ENCODE measurements at places on chromosomes 6 and 20.

- DNase-seq: no peak
These were observed 1.3 kb upstream of the SLC17A1 start for GRCh38 chr6:25833136-25833535.

- no peak for DNase-seq
These were observed 121.7 kb upstream of the EXOC2 start for GRCh38 chr6:814378-815347.

- no peak for DNase-seq
These were observed 1177.9 kb downstream of the GRIK2 start for GRCh38 chr6:102571236-102571908.

DNA sequence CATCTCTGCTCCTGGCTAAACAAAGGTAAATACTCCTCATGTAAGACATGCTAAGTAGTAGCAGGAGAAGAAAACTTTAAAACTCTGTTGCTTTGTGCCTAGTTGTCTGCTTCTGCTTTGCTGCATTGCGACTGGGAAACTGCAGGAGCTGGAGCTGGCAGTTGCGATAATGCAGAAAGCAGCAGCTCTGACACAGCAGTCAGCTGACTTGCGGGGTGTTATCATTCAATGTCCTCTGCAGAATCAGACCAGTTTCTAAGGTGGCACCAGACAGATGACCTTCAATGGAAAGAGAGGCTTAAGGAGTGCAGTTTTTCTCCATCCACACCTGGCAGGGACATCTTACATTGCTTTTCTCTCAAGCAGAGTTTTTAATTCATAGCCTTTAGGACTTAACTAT is 69.9 kb upstream of the SOX4 start:
- DNase-seq: no peak

- no peak for DNase-seq
These were observed 40.2 kb downstream of the TOP1 start for GRCh38 chr20:41068806-41069205.

DNA sequence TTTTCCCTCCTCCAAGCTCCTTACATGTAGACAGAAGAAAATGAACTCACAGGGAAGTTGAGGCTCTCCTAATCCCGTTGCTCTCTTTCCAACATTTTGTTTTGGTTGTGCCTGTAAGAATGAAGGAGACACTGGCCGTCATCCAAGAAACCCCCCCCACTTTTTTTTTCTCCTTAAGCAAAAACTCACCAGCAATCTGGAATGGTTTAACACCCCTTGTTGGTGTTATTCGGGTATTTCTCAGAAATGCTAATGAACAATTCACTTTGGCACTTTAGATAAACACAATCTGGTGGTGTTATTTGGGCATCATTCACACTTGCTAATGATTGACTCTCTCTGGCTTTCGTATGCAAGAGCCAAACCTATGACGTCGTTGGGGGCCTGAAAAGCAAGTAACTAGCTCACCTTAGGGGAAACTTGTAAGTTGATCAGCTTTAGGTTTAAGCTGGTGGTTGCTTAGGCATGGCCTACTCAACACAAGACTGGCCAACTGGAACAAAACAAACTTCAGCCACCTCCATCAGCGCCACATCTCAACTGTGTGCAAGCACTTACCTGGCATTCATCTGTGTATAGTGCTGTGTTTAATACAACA is 24.3 kb upstream of the OLIG3 start:
- no peak for DNase-seq

GRCh38 chr6:127539272-127539671 is 20.1 kb upstream of the MTCL3 start:
- DNase-seq: no peak

DNA sequence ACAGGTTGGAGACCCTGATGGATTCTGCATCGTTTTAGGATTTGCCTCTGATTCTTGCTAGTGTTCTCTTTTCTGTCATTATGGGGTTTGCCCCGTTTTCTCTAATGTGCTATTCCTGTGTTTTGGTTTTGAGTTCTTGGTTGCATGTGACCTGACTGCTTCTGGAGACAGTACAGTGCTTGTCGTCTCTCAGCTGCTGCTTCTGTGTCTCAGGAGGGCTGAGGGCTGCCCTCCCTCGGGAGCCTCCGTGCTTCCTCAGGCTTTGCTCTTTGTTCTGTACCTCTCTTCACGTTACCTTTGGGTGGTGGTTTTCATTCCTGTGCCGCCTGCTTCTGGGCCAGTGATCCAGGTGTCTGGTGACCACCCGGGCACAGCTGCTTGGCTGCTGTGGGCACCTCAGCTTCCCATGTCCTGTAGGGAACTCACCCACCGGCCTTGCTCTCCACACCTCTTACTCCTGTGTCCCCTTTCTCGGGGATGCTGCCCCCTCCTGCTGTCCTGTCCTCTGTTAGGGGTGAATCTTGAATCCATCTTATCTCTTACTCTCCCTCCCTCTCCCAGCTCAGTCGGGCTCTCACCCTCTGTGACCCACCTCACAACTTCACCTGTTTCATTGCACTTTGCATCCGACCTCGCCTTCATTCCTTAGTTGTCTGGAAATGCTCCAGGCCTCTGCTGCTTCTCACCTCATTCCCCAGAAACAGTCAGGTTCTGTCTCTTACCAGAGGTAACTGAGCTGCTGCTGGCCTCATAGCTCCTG is 33.2 kb downstream of the PANK2 start:
- DNase-seq: no peak

DNA sequence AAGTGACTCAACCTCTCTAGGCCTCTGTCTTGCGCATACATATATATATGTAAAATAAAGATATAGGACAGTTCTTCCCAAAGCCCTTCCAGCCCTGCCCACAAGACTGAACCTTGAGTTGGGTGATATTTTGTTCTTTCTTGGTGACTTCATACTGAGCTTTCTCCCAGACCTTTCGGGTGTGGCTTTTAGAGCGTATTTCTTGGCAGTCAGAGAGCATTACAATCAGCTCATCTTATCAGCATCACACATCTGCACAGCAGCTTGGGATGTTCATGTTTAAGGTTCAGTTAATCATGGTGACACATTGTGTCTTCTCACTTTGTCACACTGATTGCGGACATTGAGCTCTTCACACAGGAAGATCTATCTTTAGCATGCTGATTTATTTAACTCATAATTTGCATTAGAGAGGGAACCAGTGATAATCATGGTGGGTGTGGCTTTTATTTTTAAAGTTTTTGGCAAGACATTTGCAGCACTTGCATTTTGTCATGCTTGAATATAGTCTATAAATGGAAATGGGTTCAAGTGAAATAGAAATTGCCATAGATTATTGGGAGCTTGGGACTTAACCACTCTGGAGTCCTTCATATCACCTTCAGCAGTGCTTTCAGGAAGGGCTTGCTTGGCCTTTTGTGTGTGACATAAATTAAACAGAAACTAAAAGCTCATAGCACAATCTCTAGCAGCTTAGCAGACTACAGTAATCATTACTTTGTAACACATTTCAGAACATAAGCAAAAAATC is 8.3 kb downstream of the KIF3B start:
- DNase-seq: no peak

DNA sequence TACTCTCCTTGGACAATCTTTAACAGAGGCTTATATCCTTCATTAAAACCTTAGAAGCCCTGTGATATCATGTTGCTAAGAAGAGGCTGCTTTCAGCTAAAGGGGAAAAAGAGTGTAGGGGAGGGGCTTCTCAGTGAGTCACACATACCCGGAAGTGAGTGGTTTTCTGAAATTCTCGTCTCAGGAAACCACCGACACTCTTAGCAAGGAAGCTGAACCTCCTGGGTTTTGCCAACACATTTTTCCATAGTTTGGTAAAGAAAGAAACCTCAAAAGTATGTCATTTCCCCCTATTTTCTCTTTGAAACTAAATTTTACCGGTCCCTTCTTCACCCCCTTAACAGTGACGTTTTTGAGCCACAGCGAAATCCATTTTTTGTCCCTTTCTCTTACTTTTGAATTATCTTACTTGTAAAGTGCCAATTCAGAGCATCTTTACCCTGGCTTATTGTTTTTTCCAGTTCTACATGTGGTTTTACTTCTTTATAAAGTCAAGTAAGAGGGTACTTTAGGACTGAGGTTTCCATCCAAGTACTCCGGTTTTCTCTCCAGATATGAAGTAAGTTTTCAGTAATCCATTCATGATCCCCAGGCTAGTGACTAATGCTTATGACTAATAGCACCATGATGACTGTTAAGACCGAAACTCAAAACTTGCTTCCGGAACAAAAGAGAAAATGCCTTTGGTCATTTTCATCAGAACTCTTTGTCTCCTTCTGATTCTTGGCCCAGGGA is 219.3 kb downstream of the ARHGAP18 start:
- DNase-seq: peak; percentile 52

DNA sequence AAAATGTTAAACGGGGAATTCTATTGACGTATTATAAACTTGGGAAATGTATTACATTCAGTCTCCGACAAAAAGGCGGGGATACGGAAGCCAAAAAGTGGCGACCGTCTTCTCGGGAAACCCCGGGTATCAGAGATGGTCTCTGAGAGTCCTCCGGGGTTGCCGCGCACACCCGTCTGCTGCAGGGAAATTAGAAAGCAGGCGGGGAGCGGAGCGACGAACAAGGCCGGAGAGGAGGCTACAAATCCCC is 1.5 kb downstream of the SALL4 start:
- DNase-seq: no peak
